ENCODE measurements at places on chromosomes 16 and 17.

GRCh38 chr17:55545806-55546205 is 34.6 kb upstream of the SMIM36 start:
- DNase-seq, result peak; percentile 44

- no peak for DNase-seq
Observed at GRCh38 chr17:50046179-50046578, 9.7 kb upstream of the ITGA3 start.

DNA sequence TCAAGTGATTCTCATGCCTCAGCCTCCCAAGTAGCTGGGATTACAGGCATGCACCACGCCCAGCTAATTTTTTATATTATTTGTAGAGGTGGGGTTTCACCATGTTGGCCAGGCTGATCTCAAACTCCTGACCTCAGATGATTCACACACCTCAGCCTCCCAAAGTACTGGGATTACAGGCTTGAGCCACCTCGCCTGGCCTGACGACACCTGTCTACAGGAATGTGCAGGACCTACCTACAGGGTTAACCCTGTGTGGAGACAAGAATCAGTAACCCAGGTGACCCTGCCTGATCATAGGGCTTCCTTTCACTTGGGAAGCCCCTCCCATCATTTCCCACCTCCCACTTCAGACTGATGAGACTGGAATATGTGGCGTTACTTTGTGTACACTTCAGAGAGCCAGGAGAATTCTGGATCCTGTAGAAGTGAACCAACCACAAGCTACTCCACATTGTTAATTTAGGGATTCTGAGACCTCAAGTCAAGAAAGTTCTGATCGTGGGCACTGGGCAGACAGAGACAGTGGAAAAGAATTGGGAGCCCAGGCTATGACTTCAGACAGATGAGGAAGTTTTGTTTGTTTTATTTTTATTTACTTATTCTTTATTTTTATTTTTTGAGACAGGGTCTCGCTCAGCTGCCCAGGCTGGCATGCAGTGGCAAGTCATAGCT is 5.7 kb upstream of the MILR1 start:
- no peak for DNase-seq

DNA sequence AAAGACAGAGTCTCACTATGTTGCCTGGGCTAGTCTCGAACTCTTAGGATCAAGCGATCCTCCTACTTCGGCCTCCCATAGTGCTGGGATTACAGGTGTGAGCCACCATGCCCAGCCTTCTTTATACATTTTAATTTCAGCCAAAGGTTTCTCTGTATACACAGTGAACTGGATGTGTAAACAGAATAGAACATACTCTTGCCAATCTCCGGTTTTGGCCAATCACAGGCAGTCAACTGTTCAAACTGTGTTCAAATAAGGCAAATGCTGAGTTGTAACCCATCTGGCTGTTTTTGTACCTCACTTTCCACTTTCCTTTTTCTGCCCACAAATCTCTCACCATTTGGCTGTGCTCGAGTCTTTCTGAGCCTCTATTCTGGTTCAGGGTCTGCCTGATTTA is 108.2 kb downstream of the CPPED1 start:
- DNase-seq, result no peak

GRCh38 chr17:8900207-8900606 is 32.7 kb upstream of the PIK3R6 start:
- no peak for DNase-seq

- DNase-seq, result no peak
Observed at GRCh38 chr17:77929180-77929564, 29.3 kb upstream of the TNRC6C start.

GRCh38 chr17:79593636-79594035 is 17.2 kb downstream of the RBFOX3 start:
- DNase-seq, result no peak

All from inflammatory macrophage treated with lipopolysaccharide for 1 hour (primary cell).